ENCODE measurements at places on chromosomes 6 and 20.

DNA sequence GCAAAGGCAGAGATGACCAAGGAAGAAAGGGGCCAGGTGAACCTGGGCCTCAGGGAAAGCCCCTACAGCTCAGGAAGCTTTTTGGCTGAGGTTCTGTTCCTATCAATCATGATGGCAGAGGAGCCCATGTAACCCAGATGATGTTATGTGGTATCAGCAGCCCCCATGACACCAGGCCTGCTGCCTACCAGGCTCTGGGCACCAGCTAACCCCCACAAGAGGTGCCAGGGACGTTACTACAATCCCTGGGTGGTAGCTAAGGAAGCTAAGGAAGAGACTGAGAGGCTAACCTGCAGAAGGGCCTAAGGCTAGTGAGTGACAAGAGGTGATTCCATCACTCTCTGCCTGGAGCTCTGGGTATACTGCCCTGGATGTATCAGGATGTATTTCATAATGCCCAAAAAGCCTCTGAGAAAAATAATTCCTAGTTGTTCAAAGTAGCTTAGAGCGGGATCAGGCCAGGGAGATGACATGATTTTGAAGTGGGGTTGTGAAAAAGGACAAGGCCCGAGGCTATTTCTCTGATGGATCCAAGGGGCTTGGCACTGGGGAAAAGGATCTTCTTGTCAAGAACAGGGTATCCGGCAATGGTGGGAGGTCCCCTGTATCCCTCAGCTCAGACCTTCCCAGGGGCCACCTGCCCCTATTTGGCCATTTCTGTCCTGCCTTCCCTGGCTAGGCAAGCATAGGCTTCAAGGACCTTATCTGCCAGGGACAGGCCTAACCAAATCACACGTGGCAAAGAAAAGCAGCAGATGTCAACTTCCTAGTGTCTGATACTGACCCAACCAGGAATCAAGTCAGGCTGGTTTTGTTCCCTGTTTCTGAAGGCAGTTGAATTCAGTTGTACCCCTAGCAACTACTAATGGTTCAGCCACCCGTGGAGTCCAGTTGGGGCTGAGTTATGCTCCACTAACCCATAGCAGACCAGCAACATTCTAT is 41.3 kb downstream of the PANK2 start:
- no peak for DNase-seq

DNA sequence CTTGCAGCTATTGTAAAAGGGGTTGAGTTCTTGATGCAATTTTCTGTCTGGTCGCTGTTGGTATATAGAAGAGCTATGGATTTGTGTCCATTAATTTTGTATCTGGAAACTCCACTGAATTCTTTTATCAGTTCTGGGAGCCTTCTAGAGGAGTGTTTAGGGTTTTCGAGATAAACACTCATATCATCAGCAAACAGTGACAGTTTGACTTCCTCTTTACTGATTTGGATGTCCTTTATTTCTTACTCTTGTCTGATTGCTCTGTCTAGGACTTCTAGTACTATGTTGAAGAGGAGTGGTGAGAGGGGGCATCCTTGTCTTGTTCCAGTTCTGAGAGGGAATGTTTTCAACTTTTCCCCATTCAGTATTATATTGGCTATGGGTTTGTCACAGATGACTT is 120.8 kb upstream of the SSTR4 start:
- DNase-seq = no peak

GRCh38 chr20:6579417-6579816 is 188.1 kb upstream of the BMP2 start:
- no peak for DNase-seq

GRCh38 chr6:132382630-132383175 is 18.6 kb downstream of the MOXD1 start:
- DNase-seq = no peak

- no peak for DNase-seq
These were observed 50.7 kb downstream of the FAM8A1 start for GRCh38 chr6:17650656-17651309.

DNA sequence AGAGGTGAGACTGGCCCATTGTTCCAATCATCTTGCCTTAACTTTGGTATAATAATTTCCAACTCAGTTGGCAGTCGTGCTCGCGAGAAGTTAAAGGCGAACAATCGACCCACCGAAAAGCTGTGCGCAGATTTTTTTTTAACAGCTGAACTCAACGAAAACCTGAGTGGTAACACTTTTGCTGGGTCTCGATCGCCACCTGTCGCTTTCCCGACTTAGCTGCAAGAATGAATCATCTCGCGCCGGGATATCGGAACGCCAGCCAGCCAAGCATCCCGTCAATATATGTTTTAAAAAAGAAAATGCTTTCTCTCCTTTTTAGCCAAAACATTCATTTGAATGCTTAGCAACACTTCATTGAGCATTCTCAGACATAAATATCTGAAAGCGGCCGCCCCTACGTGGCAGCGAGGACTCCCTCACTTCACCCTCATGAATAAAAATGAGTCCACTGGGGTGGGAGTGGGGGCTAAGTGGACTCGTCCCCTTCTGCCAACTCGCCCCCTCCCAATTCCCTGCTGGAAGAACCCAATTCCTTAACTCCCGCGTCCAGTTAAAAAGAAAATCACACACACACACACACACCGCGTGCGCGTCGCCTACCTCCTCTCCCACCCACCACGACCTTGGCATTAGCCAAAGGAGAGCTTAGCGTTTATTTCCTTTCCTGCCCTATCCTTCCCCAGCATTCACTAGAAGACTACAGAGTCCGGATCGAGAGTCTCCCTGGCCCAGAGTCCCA is 1.5 kb downstream of the COL12A1 start:
- DNase-seq = no peak

DNA sequence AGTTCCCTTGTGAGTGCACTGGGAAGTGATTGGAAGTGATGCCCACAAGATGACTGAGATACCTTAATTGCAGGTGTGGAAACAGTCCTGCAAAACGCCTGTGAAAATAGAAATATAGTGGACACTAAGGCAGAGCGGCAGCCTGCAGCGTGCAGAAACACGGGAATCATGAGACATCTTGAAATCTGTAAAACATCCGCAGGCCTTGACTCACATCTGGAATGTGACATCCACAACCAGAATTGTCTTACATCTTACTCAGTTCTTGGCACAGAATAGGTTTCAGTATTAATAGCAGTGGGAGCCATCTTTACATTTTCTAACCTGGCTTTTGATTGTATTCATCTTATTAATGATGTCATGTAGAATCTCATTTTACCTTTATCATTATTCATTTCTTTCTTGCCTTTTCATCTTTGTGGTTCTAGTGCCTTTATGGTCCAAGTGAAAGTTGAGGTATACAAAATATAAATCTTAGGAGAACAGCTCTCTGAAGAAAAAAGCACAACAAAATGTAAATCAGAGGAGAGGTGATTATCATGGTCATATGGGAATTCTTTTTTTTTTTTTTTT is 44.6 kb downstream of the CDYL start:
- no peak for DNase-seq

GRCh38 chr20:63322933-63323273 is 29.9 kb downstream of the COL20A1 start:
- DNase-seq = no peak

DNA sequence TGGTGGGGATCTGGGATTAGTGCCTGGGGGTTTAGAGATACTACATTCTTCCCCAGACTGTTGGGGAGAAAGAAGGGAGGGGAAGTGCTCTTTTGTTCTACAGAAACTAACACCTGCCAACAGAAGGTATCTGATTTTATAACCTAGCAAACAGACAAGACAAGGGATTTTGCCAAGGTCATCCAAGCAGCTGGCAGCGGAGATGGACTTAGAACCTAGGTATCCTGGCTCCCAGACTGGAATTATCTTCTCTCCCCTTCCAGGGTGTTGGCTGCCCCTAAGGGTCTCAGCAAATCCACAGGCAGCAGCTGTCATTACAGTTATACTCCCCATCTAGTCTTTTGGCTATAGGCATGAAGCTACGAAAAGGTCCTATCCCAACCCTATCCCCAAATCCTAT is 8.4 kb downstream of the SDC4 start:
- DNase-seq = no peak

- DNase-seq = peak; percentile 44
These were observed 44.0 kb downstream of the EFCAB8 start for GRCh38 chr20:32902456-32903420.
